Dermis microvascular lymphatic vessel endothelial cell (primary cell): ENCODE measurements at places on chromosomes 7 and 10. TPM values are rescaled to one million over a fixed set of nuclear protein-coding genes. Genes with fewer than 3 reads are reported as not detected.

DNA sequence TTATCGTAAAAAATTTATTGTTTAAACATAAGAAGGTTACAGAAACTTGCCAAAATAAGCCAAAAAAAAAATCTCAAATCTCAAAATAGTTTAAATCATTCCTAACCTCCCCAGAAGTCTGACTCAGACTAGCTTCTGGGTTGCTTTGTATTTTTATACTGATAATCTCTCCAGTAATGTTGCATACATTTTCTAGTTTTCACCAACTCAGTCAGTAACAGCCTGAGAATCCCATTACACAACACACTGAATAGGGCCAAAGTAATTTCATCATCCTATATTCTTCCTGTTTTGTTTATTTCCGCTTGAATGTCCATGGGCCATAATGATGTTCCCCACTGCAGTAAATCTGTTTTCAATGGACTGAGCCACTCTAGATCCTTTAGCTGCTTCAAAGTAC is 478.5 kb downstream of the GPAM start:
- DNase-seq, result no peak

The STEAP1 gene
- 1.4 and 9.4 TPM in 2 replicates for total RNA-seq

The ELOVL3 gene
- total RNA-seq, result not detected in 2 replicates

DNA sequence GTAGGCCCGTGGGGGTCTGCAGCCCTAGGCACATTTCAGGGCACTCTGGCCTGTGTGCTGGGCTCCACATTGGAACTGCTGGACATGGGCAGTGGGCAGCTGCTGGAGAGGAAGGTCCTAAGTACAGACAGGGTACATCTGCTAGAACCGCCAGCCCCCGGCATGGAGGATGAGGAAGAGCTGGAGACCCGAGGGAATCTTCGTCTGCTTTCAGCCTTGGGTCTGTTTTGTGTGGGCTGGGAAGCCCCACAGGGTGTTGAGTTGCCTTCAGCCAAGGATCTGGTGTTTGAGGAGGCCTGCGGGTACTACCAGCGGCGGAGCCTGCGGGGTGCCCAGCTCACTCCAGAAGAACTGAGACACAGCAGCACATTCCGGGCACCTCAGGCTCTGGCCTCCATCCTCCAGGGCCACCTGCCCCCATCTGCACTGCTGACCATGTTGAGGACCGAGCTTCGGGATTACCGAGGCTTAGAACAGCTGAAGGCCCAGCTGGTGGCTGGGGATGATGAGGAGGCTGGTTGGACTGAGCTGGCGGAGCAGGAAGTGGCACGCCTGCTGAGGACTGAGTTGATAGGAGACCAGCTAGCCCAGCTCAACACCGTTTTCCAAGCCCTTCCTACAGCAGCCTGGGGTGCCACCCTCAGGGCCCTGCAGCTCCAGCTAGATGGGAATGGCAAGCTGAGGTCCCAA is 1.4 kb downstream of the HPS6 start:
- DNase-seq, result no peak

The PILRA gene
- 0.13 TPM in 1 of 2 replicates, not detected in the other for total RNA-seq

DNA sequence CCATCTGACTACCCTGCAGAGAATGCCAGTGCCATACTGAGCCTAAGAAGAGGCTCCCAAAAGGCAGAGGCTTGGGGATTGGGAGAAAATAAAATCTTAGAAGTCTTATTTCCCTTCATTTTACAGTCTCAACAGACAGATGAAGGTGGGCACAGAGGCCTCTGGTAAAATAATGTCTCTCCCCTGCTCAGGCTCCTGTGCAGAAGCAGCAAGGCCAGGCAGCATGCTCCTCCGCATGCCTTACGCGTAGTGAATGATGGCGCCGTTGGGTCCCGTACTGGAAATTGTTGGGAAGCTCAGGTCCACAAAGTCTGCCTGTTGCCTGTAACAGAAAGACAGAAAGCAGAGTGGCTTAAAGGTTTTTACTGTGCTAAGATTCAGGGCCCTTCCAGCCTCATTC is 45.8 kb downstream of the XPNPEP1 start:
- no peak for DNase-seq

DNA sequence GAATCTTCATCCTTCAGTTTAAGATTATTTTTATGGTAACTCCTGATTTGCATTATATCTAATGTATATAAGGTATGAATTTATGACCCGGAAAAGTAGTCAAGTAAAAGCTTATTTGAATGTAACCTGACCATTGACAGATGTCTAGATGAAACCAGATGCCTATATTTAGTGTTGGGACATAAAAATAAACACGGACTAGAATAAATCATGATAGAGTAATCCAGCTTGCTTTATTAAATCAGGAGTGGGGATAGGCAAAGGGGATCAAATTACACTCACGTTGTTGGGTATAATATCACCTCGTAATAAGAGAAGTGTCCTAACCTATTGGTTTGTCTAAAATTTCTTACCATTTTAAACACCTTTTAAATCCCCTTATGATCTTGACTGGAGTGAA is 244.6 kb downstream of the AGMO start:
- DNase-seq, result no peak

The ARHGEF35 gene
- 0.13 TPM in 2 replicates for total RNA-seq

DNA sequence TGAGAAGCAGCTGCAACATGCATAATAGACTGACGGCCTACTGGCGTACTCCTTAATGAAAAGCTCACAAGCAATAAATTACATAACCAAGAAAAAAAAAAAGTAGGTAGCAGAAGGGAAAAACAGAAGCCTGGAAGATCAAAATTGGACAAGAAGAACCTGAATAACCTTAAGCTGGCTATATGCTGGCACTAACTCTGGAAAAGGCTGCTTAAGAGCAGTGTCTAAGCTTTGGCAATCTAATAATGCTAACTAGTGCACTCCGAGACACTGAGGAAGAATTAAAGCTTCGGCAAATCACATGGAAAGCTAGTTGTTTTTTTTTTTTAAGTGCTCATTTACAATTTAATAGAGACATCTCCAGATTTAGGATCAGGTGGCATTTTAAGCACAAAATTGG is 441.9 kb downstream of the PARD3 start:
- DNase-seq, result no peak

The ACBD7 gene
- total RNA-seq, result 0.89 and 3.1 TPM in 2 replicates
